Kasumi-1 (cell line): ENCODE measurements at places on chromosomes 12 and 14.

GRCh38 chr14:82510007-82510406 lies 976.4 kb upstream of the SEL1L start:
- no peak for DNase-seq

- peak; percentile 80 for DNase-seq
Observed at GRCh38 chr14:35814371-35815005, 5.4 kb upstream of the RALGAPA1 start.

DNA sequence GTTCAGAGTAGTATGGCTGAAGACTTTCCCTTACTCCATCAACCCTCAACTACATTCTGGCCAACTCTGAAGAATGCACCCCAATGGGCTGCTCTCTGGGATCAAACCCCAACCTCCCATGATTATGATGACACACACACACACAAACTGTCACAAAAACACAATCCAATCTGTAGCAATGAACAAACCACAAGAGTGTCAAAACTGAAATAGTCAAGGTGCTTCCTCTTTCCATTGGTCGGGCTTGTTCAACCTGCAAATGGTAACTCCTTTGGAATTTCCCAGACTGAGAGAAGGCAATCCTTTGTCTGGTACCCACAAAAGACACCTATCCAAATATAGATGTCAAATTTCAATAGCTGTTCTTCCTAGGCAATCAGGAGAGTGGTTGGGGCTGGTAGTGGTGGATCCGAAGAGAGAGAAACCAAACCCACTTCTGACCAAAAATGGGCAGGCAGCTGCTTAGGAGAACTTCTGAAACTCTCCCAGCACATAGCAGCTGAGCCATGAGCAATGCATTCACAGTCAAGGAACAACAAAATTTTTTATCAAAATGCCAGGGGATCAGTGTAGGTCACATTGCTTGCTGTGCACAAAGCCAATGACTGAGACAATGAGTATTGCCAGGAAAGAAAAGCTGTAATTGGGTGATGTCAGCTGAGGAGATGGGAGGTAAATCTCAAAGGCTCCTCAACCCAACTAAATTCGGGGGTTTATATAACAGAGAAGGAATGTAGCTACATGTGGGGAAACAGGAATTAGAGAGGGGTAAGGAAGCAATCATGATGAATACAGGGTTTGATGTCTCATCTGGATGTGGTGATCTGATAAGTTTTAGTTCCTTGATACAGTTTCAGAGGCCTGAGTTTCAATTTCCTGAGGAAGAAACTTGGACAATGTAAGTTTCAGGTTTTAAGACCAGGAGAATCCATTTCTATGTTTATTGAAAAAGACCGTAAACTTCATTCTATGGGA lies 191.4 kb downstream of the KITLG start:
- peak; percentile 54 for DNase-seq

DNA sequence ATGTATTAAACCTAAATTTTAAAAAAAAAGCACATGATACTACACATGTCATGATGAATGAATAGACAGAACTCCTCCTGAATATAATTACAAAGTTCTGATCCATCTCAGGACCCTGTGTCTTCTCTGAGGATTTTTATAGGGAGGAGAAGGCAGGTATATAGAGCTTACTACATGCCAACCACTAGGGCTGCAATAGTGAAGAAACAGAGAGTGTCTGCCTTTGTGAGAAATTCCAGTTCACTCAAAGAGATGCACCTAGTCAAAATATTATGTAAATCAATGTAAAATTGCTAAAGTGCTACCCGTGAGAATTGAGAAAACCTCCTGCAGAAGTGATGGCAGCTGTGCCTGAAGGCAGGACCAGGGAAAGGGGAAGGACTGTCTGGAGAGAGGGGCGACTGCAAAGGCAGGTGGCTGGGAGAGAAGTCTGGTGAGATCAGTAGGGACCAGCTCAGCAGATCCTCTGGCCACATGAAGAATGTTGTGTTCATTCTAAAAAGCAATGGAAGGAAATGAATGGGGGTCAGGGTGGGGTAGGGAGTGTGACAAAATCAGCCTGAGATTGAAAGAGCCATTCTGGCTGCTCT lies 15.1 kb downstream of the ABHD4 start:
- no peak for DNase-seq

DNA sequence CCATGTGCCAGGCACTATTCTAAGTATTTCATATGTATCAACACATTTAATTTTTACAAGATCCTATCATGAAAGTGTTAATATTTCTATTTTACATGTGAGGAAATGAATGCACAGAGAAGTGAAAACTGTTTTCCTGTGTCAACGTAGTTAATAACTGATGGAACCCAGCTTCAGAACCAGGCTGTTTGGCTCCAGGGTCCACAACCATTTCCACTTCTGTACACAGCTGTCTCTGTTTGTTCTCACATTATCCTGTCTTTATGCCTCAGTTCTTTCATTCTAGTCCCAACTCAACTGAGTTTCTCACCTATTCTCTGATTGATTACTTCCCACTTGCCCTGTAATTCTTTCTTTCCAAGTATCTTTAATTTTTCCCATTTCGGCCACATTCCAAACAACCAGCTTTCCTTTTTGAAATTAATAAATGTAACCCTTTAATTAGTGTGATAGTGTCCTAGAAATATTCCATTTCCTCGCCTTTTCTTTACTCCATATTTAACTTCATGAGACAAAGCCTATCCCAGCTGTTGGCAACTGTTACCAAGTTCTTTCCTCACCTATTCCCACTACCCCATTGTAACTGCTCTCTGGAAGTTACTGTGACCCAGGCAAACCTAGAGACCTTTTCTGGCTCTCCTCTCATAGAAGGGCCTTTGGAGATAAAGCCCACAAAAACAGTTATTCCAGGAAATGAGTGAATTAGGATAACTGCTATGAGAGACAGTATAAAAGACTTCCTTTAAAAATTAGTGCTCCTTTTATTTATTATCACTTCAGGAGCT lies 218.7 kb downstream of the RASSF9 start:
- no peak for DNase-seq

- DNase-seq: no peak
Observed at GRCh38 chr14:103020271-103021170, 36.8 kb downstream of the CDC42BPB start.

DNA sequence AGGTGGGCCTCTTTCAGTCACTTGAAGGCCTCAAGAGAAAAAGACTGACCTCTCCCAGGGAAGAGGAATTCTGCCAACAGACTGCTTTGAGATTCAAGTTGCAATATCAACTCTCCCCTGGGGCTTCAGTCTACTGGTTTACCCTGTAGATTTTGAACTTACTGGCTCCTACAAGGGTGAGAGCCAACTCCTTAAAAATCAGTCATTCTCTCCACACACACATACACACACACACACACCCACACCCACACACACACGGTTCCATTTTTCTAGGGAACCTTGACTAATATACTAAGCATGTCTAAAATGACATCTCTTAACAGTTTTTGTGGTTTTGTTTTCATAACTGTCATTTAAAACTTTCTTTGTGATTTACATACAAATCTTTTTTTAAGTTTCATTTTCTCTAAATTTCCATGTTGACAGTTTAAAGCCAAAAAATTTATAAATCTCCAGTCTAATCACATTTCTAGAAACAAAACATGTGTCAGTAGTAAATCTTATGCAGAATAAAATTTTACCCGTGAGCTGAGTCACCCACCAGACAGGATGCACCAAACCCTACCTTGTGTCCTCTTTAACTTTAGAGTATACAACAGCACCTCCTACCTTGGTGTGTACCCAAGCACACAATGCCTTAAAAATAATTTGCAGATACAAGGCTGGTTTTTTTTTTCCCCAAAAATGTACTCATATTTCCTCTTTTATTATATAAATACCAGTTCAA lies 394.6 kb downstream of the AEBP2 start:
- no peak for DNase-seq
